ENCODE measurements at places on chromosomes 5 and 9.

DNA sequence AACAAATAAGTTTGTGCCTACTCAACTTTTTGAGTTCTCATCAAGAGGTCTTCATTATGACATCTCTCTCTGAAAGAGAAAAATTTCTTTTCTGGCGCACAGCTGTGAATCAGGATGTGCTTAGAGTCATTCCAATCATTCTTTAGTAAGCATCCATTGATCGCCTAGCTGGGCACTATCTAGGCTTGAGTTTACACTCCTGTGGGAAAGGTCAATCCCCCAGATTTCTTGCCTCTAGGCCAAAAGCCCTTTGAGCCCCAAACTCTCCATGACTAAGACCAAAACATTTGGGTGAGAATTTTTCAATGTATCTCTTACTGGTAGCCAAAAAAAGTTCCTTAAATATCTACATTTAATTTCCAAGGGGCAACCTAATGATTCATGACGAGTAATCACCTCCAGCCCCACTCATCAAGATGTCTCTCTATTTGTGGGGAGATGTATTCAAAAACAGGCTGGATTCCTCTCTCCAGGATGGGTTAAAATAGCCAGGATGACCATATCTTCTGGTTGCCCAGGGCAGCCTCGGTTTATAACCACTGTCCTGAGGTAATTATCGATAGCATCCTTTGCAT lies 101.7 kb downstream of the GNA14 start:
- DNase-seq = no peak

DNA sequence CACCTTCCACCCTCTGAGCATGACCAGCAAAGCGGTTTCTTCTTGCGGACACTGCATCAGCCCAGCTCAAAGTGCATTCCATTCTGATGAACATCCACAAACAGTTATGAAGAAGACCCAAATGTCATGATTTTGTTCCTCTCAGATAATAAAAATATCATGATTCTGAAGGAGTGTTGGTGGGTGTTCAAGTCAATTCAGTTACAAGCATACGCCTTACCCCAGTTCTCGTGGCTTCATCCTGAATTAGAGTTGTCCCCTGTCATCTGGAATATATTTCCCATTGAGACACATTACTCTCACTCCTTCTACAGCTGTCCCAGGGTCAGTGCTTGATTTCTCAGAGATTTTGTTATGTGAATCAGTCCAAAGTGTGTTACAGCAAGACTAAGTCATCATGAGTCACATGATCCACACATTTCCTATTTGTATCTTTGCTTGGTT lies 325.4 kb downstream of the RFX3 start:
- DNase-seq = no peak

GRCh38 chr9:101028346-101029314 lies at the start of gene PLPPR1:
Gene PLPPR1, plus strand, starts transcription at chr9:101028727.
- no peak for DNase-seq

DNA sequence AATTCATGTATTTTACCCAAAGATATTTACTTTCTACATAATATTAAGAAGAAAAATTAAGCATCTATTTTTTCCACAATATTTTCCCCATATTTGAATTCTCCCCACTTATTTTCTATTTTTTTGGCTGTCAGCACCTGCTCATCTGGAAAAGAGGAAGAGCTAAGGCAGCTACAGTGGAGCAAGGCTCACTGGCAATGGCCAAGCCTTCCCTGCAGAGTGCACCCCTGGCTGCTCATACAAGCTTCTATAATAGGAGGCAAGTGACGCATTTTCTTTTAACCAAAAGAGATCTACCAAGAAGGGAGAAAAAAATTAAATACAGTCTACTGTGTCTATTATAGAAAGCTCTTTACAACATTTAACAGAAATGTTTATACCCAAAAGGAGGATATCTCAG lies 72.5 kb downstream of the AUH start:
- no peak for DNase-seq

- DNase-seq = no peak
Observed at GRCh38 chr9:134983074-134983473, 65.4 kb upstream of the FCN1 start.

DNA sequence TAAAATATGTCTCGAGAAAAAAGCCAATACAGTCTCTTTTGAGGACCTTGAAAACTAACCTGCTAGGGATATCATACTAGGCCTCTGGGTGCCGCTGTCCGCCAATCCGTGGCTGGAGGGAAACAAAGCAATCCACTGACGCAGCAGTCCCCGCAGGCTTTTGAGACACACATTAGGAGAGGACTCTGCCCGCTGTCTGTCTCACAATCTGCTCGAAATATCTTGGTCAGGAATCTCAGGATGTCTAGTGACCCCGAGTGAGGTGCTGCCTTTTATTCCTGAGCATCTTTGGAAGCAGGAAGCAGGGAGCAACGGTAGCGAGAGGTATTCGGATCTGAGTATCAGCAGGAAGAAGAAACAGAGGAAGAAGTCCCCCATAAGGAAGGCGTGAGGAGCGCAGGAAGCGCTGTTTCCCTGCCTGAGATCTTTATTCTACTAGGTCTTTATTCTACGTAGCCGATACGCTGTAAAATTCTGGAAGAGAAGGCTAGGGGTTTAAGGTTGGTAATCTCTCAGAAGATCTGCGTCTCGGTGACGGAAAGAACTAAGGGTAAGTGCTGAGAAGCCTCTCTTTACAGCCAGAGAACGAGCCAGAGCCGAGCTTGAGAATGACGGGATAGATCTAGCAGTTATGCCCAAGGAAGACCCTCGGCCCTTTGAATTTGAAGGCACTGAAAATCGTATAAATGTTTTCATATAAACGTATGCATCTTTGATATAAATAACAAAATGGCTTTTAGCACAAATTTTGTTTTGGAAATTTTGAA lies 4.0 kb upstream of the PCDHGA1 start:
- peak; percentile 77 for DNase-seq

DNA sequence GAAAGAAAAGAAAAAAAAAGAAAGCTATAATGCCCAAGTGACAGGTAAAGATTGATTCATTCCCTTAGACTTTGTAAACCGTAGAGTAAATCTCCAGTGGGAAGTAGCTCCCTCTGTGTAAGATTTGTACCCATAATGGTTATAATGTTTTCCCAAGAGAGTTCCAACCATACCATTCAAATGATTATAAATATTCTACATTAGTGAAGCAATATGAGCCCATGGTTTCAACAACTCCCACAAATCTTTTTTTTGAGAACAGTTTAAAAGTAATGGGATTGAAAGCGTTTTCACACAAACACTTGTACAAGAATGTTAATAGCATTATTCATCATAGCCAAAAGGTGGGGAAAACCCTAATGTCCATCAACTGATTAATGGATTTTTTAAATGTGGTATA lies 58.0 kb downstream of the GRAMD2B start:
- no peak for DNase-seq

DNA sequence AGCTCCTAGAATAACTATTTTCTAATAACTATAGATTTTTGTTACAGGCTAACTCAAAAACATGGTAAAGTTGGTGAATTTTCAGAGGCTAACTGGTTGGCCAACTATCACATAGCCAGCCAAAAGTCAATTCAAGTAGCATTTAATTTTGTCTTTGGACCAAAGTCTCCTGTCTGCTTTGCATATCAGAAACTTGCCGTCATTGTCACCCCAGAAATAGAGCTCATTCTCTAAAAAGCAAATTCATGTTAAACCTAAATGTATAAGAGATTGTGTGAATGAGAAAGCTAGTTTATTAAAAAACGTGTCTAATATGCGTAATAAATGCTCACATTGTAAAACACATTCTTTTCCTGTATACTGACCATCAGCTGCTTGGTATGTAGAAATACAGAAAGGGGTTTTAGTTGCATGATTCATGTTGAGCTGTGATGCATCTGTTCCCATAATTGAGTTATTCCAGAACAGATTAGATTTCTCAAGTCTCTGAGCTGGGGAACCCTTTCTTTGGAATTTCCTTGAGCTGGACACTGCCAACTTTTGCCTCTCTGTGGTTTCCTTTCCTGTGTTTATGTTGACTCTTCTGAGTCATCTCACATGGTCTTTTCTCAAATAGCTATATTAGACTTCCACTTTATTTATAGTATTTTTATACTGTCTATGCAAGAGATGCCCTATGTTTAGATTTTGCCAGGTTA lies 7.3 kb downstream of the SRFBP1 start:
- DNase-seq = no peak

DNA sequence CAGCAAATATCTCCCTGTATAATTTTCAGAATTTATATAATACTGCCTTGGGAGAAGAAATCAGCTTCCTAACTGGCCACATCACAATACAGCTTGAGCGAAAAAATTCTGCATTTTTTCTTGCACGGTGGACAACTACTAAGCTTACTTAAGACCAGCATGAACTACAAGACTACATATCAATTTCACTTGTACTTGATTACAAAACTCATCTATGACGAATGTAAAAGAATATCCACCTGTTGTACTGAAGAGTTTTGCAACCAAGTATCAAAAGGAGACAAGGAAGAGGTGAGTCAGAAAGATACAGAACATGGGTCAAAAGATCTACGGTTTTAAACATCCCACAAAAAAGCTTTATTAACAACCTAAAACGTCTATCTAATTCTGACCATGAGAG lies 279.4 kb downstream of the BNC2 start:
- no peak for DNase-seq

All from activated naive CD4-positive, alpha-beta T cell treated with Interleukin-2 at 50 U/mL for 16 hours (primary cell).